Thoracic aorta (tissue), 2 donors: ENCODE measurements at places on chromosomes 11 and 22. TPM values are rescaled to one million over a fixed set of nuclear protein-coding genes. Genes with fewer than 3 reads are reported as not detected.

DNA sequence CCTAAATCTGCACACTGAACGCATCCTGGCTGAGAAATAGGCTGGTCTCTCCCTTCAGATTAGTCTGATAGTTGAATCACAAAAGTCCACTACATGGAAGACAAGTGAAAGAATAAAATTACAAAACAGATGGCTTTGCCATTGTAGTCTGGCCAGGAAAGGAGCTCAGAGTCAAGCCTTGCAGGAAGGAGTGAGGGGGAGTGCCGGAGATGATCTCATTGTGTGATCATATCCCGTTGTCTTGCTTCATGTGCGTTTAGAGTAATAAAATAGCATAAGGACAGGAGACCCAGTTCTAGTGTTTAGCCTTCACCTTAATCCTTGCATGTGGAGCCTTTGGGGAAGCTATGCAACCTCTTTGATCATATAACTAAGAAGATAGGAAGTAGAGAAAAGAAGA lies 666.7 kb upstream of the RAG2 start:
- DNase-seq, result no peak
- no peaks in the 10 kb centered on the region for H3K36me3 ChIP-seq

DNA sequence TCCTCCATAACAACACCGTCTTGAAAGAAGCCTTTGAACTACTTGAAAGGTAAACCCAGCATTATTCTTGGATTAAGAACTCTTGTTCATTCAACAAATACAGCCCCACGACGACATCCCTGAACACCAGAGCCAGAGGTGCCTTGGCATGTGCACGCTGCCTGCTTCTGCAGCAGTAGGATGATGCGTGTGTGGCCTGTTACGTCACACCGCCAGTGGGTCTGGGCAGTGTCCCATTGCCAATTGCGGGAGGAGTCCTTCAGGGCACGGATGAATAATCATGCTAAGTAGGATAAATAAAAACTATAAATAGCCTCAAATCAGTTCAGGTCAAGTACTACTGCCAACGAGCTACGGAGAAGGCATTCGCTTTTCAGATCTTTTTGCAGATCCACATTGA lies 380.5 kb downstream of the SHANK2 start:
- H3K4me3 ChIP-seq, result no peak overlapping the region
- no peaks in the 10 kb centered on the region for H3K36me3 ChIP-seq
- no peaks in the 10 kb centered on the region for H3K27me3 ChIP-seq
- no peak for DNase-seq

- no peaks in the 10 kb centered on the region for H3K36me3 ChIP-seq
- no peak for DNase-seq
- H3K4me1 ChIP-seq, result no peaks in the 10 kb centered on the region
- no peak overlapping the region for H3K4me3 ChIP-seq
Observed at GRCh38 chr11:36139767-36140166, 149.5 kb downstream of the COMMD9 start.

The SYT9 gene
- total RNA-seq, result not detected

DNA sequence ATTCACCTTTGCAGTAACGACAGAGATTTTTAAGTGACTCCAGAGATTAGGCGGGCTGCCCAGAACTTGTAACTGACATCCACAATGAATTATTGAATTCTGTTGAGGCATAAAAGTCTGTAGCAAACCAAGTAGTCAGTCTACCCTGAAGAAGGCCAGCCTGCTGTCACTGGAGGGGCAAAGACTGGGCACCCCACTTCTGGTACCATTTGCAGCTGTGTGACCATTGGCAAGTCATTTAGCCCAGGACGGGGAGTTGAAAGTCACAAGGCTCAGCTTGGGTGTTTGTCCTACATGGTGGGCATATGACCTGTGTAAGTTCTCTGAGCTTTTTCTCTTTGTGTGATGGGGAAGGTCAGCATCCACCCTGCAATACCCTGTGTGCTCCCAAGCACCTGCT lies 119.4 kb downstream of the ARHGAP8 start:
- H3K36me3 ChIP-seq, result no peaks in the 10 kb centered on the region
- no peak overlapping the region for H3K27ac ChIP-seq
- no peaks in the 10 kb centered on the region for H3K27me3 ChIP-seq
- no peak overlapping the region for H3K4me3 ChIP-seq
